Lower lobe of right lung (tissue), 2 donors: ENCODE measurements at places on chromosomes 12 and 14. TPM values are rescaled to one million over a fixed set of nuclear protein-coding genes. Genes with fewer than 3 reads are reported as not detected.

Gene ABCC9
- 27.5 TPM for total RNA-seq

DNA sequence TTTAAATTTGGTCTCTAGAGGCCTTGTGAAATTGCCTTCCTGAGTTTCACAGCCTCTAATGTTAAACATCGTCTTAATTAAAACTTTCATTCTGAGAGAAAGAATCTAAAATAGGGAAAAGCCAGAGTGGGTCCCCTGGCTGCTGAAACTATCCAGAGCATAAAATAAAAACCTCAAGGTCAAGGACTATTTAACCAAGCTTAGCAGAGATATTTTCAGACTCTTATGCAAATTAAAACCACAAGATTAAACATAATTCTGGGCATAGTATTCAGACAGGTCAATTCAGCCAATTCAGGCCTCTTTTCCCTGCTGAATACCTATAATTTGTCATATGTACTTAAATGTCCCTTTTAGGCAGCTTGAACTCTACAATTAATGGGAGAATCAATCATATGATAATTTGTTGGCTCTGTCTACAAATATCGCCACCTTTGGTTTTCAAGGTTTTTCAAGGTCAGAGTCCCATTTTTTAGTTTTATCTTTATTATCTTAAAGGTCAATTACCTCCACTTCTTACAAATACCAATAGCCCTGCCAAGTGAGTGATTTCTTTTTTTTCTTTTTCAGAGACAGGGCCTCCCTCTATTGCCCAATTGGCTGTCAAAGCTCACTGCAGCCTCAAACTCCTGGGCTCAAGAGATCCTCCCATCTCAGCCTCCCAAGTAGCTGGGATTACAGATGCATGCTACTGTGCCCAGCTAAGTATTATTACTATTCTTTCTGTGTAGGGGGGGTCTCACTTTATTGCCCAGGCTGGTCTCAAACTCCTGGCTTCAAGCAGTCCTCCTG is 257.1 kb downstream of the PHLDA1 start:
- DNase-seq: no peak

Gene INHBC
- total RNA-seq: not detected

- DNase-seq: no peak
Measured at GRCh38 chr14:45284802-45285201, 31.8 kb upstream of the MIS18BP1 start.

Gene NUMB
- 126 TPM for total RNA-seq

GRCh38 chr14:78172428-78172827 is 2.3 kb downstream of the NRXN3 start:
- no peak for DNase-seq

GRCh38 chr14:99681101-99681831 is 2.8 kb upstream of the CYP46A1 start:
- no peak for DNase-seq

DNA sequence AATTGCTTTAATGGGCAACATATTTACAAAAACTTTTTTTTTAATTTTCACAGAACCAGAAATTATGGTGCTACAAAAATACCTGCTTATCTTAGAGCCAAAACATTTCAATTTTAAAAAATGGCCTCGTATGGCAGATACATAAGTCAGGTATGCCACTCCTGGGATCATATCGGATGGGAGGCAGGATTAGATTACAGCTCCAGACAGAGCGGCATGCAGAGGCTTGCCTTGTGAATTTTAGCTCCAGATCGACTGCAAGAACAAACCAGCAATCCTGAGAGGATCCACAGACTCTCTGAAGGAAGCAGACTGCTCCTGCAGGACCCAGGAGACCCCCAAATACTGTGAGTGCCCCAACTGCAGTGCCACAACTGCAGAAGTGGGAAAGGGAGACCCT is 169.3 kb upstream of the AMIGO2 start:
- no peak for DNase-seq

DNA sequence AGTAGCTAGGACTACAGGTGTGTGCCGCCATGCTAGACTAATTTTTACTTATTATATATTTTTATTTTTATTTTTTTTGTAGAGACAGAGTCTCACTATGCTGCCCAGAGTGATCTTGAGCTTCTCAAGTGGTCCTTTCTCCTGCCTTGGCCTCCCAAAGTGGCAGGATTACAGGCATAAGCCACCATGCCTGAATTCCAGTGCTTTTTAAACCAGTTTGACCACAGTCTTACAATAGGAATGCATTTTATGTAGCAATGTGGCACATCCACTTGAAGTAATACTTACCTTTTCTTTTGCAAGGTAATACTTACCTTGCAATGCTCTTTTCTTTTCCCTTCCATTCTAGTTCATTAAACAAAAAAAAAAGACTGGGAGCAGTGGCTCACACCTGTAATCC is 38.0 kb upstream of the CPM start:
- no peak for DNase-seq

GRCh38 chr12:91272461-91273063 is 89.9 kb upstream of the DCN start:
- peak; percentile 53 for DNase-seq

DNA sequence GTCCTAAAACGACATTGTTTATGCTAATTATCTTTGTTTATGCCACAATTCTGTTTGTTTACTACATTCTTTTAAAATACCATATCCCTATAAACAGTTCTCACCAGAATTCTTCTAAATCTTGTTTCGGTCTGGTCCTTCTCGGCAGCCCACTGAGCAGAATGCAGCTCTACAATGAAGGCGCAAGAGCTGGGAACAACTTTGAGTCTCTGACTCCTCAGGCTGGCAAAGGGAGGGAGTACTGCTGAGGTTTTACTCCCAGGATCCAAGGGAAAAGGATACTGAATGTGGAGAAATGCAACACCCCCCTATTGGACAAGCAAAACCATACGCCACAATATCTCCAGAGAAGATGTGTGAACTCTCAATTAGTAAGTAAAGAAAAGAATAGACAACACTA is 5.4 kb downstream of the SOX5 start:
- no peak for DNase-seq

DNA sequence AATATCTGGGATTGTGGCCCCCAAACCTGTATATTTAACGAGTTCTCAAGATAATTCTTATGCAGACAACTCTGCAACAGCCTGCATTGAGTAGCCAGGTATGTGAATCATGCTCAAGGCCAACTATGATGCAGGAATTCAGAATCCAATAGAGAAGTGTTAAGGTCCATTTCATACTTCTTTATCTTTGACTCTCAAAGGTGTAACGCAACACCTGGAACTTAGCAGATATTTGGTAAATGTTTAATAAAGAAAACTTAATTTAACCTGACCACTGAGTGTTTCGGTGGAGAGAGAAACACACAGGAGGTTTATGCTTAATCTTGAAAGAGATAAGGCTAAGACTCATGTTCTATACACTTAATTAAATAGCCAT is 156.5 kb upstream of the PLEKHG7 start:
- no peak for DNase-seq

- DNase-seq: no peak
Measured at GRCh38 chr14:105082703-105083102, 17.5 kb upstream of the GPR132 start.

GRCh38 chr14:43413084-43413483 is 1094.0 kb downstream of the FSCB start:
- DNase-seq: no peak

GRCh38 chr14:65294816-65295215 is 117.7 kb upstream of the FUT8 start:
- DNase-seq: no peak

DNA sequence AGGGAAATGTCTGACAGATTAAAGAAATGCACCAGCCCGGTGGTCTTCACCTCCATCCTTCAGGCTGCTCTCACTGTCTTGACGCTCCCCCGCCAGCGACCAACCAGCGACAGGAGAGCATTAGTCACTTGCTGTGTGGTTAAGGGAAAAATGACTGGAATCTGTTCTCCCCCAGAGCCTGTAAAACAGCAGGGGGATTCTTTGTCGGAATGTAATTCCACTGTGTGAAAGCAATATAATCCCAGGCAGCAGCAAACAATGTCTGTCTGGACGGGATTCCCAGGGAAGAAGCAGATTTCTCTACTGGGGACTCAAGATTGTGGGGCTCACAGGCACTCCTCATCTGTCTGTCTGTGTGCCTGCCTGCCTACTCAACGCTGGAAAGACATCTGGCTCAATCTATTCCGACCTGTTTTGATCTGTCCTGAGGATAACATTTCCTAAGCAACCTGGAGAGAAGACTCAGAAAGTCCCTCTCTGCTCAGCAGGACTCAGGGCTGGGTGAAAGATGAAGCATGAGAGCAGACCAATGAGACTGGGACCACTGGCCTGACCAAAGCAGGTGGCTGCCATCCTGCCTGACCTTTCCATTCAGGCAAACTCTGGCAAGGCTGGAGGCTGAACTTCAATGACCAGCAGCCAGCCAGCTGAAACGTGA is 54.6 kb downstream of the NUAK1 start:
- DNase-seq: no peak

Gene P2RX2
- total RNA-seq: 0.56 TPM

DNA sequence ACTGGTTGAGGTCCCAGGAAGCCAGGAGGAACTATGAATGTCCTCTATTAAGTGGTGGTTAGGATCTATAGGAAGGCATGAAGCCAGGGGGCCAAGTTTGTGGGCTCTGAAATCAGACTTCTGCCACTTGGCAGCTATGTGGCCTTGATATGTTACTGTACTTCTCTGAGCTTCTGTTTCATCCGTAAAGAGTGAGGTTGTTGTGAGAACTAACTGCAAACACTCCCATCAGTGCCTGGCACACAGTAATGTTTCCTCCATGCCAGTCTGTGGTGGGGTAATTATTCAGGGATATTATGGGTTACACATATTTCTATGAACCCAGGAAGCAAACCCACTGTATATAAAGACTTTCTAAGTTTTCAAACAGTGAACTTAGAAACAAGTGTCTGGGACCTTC is 57.4 kb downstream of the PLXNC1 start:
- no peak for DNase-seq

GRCh38 chr12:126519833-126520232 is 1454.6 kb downstream of the AACS start:
- no peak for DNase-seq

DNA sequence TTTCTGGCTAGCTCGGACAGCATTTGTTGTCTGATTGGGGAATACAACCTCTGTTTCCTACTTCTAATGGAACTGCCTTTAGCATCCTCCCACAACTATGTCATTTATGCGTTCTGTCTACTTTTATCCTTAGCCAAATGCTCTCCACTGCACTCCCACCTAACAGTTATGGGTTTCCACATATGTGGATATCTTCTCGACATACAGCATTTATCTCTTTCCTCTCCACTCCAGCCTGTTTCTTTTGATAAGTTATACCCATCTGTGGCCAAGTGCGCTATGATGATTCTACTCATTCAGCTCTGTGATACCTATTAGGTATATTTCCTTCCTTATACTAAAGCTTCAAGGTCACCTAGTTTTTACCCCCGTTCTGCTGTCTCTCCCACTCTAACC is 122.2 kb upstream of the NAP1L1 start:
- DNase-seq: no peak

DNA sequence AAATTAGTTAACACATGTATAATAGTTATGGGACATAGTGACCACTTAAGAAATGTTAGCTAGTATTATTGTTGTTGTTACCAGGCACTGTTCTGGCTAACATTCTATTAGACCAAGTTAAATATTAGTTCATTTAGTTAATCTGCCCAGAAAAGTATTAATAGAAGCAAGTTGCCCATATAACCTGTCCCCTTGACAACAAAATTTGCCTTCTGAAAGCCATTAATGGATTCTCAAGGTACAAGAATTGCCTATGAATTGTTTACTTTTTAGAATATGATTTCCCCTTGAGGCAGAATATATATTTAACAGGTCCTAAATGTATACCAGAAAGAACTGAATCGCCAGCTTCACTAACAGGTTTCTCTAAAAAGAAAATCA is 167.3 kb upstream of the TMCC3 start:
- DNase-seq: no peak

GRCh38 chr14:98822917-98823316 is 449.1 kb downstream of the BCL11B start:
- no peak for DNase-seq

DNA sequence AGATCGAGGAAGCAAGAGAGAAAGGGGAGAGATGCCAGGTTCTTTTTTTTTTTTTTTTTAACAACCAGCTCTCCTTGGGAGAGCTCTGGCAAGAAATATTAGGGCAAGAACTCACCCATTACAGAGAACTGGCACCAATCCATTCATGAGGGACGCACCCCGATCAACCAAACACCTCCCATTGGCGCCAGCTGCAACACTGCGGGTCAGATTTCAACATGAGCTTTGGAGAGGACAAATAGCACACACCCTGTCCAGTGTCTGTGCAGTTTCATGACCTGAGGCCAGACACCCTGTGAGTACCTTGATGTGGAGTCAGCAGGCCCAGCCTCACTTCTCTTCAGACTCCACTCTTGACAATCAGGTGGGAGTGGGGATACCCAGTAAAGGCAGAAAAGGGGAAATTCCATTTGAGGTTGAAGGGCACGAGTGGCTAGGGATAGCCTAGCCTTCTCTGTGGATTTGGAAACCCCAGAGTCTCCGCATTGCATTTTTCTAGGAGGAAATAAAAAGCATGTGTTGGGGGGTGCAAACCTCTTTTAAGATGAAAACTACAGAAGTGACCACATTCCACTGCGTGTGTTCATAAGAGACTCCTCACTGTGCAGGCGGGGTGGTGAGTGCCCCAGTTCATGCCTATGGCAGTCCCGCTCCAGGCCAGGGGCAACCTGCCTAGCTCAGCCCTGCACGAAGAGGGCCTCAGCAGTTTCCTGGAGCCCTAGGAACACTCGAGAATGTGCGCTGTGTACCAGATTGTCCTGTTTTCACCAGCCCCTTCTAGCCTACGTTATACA is 42.4 kb upstream of the GPATCH2L start:
- DNase-seq: no peak

Gene IFT81
- 12.5 TPM for total RNA-seq

Gene REC8
- 18.4 TPM for total RNA-seq

Gene RNU4-1
- total RNA-seq: 2,881 TPM

Gene NRIP2
- total RNA-seq: 0.77 TPM

DNA sequence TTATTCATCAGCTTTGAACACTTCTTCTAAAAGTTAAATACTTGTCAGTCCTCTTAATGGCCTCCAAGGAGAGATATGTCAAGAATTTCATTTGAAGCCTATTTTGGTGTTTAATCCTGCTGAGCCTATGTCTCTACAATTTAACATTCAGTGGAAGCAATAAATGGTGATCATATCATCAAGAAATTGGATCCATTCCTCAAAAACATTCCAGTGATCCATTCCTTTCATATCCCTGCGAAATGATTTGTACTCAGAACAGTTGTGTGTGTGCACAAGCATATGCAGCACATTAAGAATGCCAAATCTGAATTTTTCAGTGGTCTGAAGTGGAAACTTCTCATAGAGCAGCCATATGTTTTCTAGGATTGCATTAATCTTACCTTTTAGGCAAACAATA is 373.7 kb upstream of the SYT1 start:
- no peak for DNase-seq

- no peak for DNase-seq
Measured at GRCh38 chr12:108825201-108825950, 32.0 kb downstream of the SSH1 start.

Gene AEBP2
- 36.7 TPM for total RNA-seq

Gene ARHGEF40
- total RNA-seq: 28.5 TPM

Gene RPS6KL1
- total RNA-seq: 2.0 TPM

GRCh38 chr14:81384900-81385299 is 15.2 kb downstream of the STON2 start:
- DNase-seq: no peak

- DNase-seq: peak; percentile 1
Measured at GRCh38 chr12:6294156-6295093, 16.1 kb upstream of the PLEKHG6 start.
